ENCODE measurements at places on chromosomes 13 and 19. TPM values are rescaled to one million over a fixed set of nuclear protein-coding genes. Genes with fewer than 3 reads are reported as not detected.

Gene VPS36
- 26.6 TPM for total RNA-seq

Gene ZSWIM4
- 3.5 TPM for total RNA-seq

Gene PLVAP
- total RNA-seq, result not detected

Gene SPART
- total RNA-seq, result 57.3 TPM

Gene ZNF613
- 3.7 TPM for total RNA-seq

Gene RASAL3
- total RNA-seq, result not detected

Gene ACP7
- 0.98 TPM for total RNA-seq

Gene ZNF723
- total RNA-seq, result not detected

Gene ZNF284
- total RNA-seq, result 2.2 TPM

Gene FUT1
- total RNA-seq, result 0.20 TPM

Gene PTGER1
- total RNA-seq, result 1.8 TPM

Gene STOML3
- not detected for total RNA-seq

Measured in subcutaneous preadipocyte (primary cell).